Midbrain (tissue), 1 donor: ENCODE measurements at places on chromosomes 2 and 18.

DNA sequence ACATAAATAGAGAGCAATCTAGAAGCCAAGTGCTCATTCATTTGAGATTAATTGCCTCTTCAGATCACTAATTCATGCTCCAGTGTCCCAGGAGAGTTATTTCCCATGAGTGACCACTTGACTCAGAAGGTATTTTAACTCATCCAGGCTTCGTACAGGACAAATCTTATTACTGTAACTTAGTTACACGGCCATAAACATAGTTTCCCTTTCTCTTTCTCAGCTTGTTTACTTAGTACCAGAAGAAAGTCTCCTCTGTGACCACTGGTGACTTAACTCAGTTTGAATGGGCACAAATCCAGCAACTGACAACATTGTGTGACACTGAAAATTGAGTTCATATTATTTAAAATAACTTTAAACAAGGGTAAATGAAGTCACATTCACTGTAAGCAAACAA is 25.3 kb downstream of the MMADHC start:
- no peak for DNase-seq

- DNase-seq, result no peak
These were observed at the start of gene EMX1 for GRCh38 chr2:72917138-72917876. Gene EMX1 (plus strand): TSS chr2:72917519. CDS start chr2:72917853, 334 bp downstream.

DNA sequence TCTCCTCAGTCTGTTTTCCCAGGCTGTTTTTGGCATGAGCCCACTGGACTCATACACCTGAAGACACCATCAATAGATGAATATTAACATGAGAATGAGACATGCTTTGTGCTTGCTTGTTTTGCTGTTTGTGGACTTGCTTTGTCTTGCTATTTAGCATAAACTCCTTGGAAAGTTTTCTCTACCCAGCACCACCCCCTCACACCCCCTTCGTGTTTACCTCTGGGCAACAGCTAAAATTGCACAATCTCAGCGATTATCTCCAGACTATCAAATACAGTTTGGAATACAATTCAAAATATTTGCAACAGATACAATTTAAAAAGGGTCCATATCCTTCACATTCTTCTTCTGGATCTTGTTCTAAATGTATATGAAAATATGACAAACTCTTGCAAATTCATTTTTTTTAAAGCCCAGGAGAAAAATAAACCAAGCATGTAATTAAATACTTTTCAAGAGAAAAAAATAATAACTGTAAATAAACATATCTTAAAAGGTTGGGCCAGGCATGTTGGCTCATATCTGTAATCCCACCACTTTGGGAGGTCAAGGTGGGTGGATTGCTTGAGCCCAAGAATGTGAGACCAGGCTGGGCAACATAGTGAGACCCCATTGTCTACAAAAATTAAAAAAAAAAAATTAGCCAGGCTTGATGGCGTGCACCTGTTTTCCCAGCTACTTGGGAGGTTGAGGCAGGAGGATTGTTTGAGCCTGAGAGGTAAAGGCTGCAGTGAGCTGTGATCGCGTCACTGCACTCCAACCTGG is 32.3 kb upstream of the PMAIP1 start:
- DNase-seq, result no peak

DNA sequence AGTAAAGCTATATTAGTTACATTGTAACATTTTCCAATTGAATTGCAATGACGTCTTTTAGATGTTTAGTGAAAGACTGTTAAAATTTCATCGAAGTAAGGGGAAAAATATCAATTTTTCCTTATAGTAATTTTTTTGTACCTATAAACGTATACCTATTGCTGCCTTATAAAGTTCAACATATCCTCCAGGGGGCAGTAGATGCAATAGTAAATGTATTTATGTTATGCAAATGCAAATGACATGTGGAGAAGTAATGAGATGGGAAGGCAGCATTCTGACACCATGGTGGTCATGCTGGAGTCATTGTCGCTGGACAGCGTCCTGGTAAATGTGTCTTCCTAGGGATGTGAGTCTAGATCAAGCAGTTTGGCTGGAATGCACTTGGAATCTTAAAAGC is 38.7 kb downstream of the MSTN start:
- DNase-seq, result peak; percentile 12

DNA sequence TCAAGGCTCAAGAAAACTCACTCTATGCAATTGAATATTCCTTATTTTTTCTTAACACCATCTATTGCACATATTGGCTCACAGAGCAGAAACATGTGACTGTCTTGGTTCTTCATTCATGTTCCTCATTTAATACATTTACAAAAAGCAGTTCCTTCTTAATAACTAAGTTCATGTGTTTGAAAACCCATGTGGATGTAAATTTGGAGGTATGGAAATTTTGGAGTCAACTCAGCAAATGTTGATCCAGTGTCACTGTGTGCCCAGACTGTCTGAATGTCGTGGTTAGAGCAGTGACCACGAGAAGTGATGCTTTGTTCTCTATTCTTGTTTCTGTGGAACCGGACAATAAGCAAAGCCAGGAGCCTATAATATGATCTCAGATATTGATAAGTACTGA is 299.1 kb downstream of the SETBP1 start:
- no peak for DNase-seq

GRCh38 chr18:47993409-47993808 is 63.0 kb upstream of the SMAD2 start:
- no peak for DNase-seq

DNA sequence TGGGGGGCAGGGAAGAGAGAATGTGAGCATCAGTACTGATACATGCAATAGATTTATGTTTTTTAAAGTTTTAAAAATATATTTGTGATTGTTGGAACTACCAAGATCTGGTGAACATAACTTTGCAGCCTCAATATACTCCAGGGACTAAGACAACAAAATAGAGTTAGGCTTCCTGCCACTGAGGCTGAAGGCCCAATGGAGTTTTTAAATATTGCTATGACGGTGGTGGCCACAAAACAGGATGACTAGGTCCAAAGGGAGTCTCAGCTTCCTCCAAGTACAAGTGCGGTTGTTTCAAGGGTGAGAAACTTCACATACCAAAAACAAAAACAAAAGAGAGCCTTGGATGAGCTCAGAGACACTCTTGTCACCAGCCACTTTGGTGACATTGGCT is 72.9 kb downstream of the CCBE1 start:
- no peak for DNase-seq

DNA sequence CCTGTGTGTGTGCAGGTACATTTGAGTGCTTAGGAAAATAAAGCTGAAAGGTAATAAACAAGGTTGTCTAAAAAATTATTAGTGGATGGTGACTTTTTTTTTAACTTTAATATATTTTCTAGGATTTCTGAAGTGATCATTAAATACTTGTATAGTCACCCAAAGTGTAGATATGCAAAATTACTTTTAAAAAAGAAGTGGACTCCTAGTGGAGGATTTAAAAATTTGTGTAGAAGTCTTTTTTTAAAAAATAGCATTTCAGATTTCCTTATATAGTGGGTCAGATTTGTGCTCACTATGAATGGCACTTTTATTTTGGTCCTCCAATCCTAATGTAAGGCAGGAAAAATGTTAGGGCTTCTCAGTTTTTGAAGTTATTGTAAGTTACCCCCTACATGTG is 3.9 kb downstream of the GORASP2 start:
- DNase-seq, result no peak

DNA sequence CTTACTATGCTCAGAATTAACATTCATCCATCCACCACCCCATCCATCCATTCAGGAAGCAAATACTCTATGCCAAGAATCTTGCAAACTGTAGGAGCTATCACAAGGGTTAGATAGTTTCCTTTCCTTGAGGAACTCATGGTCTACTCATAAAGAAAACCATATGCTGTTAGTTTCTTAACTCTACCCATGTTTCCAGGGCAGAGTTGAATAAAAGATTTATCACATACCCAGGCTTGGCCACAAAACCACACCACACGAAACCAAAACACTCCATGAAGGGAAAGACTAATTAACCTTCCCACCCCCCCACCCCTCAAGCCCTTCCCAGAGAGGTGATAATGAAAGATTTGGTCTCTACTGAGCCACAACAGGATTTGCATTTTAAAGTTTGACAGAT is 23.7 kb upstream of the MSGN1 start:
- DNase-seq, result no peak

- no peak for DNase-seq
These were observed 437.0 kb downstream of the THSD7B start for GRCh38 chr2:137202318-137202717.

GRCh38 chr2:68463287-68463877 is 3.7 kb downstream of the FBXO48 start:
- peak; percentile 76 for DNase-seq

DNA sequence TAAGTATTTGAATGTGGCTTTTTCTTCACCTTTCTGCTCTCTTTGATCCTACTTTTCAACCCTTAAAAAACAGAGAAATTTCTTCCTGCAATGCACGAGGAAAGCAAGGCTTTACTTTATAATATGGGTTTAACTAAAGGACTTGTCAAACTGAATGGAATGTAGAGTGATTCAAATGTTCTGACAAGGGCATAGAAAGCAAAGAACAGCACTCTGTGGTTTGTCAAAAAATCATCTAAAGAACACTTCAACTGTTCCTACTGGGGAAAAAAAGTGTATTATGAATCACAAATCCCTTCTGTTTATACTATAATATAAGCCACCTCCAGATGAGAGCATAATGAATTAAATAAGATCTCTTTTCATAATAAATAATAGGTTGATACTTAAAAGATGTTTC is 45.0 kb upstream of the RIT2 start:
- DNase-seq, result no peak

DNA sequence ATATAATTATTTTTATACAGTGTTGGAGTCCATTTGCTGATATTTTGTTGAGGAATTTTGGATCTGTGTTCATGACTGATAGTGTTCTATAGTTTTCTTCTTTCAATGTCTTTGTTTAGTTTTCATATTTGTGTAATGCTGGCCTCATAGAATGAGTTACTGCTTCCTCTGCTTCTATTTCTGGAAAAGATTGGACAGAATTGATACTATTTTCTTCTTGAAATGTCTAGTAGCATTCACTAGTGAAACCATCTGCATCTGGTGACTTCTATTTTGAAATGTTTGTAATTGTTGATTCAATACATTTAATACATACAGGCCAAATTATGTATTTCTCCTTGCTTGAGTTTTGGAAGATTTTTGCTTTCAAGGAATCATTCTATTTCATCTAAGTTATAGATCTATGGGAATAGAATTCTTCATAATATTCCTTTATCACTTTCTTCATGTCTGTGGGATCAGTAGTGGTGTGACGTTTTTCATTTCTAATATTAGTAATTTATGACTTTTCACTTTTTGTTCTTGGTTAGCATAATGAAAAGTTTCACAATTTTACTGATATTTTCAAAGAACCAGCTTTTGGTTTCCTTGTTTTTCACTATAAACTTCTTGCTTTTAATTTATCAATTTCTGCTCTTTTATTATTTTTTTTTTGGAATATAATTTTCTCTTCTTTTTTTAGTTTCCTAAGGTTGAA is 509.9 kb upstream of the VRK2 start:
- no peak for DNase-seq

DNA sequence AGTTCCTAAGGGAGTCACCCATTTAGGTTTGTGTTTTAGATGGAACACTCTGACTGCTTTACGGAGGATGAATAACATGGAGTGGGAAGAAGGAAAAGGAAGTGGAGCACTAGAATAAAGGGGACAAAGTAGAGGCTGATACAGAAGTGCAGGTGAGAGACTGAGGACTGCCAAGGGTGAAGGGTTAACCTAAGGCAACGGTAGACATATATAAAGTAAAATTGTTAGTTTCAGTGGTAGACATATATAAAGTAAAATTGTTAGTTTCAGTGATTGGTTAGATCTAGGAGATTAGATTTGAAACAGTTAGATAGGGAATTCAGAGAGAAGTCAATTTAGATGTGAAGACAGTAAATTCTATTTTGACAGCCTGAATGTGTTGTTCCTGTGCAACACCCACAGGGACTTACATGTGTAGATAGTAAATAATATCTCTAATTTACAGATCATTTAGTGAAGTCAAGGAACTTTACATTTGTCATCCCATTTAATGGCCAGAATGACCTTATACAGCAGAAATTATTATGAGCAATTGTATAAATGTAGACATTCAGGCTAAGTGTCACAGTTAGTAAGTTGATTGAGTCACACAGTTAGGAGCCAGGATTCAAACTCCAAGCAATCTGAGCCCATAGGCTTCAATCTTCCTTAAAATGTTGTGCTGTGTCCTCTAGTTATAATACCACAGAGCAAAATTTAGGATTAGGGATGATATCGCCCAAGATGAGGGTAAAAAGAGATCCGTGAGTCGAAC is 270.8 kb upstream of the UBE2E3 start:
- DNase-seq, result no peak

- no peak for DNase-seq
These were observed 2.6 kb downstream of the TMEM131 start for GRCh38 chr2:97992836-97993825.

- no peak for DNase-seq
These were observed 374.9 kb downstream of the SOX11 start for GRCh38 chr2:6067089-6067488.

- DNase-seq, result no peak
These were observed 96.4 kb downstream of the TGOLN2 start for GRCh38 chr2:85231468-85231805.

GRCh38 chr18:69980982-69981804 is 33.5 kb upstream of the CD226 start:
- DNase-seq, result no peak

DNA sequence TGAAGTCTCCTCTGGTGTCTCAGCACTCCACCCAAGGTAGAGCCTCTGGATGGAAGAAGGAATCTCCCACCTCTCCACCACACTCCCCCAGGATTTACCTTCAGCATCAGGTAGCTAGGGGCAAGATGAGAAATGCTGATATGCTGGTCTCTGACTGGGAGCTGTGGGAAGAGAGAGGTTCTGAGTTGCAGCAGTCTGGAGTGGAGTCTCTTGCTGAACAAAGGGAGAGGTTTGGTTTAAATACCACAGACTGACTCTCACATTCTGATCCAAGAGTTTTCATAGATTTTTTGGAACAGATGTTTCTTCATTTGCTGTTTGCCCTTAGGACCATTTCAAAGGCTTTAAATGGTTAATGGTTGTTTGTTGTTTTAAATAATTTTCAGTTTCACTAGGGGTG is 1.1 kb upstream of the CFLAR start:
- DNase-seq, result no peak

DNA sequence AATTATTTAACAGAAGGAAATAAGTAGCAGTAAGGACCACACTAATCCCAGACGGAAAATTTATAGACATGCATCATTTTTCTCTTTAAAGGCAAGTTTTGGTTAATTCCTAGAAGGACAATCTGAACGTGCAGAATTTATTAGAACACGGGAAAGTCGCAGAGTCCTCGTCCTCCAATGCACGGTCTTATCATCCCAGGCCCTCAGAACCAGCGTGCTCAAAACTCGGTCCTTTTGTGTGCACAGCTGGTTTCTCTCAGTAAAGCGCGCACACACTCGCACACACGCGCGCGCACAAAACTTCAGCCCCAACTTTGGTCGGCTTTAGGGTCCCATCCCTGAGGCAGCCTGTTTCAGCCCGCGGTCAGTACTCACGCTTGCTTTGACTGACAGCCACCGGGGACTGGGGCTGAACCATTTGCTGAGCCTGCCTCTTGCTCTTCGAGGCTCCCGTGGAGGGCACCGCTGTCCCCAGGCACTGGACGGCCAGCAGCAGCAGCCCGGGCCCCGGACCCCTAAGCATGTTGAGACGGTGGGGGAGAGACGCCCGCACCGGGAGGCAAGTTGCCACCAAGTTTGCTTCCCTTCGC is 493 bp downstream of the FN1 start:
- DNase-seq, result peak; percentile 15

GRCh38 chr2:96869822-96870625 is at the start of gene SEMA4C:
Gene SEMA4C (minus strand): TSS chr2:96870080. CDS start chr2:96867886, 2,194 bp downstream.
- DNase-seq, result peak; percentile 77
